ENCODE measurements at places on chromosomes 7 and 10.

- DNase-seq = no peak
These were observed 930.6 kb upstream of the ZNF722 start for GRCh38 chr7:63067897-63068585.

DNA sequence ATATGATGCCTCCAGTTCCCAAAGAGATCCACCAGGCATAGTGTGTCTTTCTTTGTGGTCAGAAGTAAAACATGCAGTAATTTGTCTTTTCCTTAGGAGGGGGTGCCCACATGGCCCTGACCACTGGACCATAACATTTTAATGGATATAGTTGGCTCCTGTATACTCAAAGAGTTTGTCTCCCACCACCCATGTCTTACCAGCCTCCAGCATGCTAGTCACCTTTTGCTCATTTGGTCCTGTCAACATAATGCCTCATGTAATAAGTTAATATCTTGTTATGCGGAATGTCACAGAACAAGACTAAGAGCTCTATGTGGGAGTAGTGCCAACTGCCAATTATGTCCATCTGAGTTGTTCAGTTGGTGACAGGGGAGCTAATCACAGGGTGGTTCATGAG, 83.4 kb upstream of the IFRD1 start:
- DNase-seq = no peak

GRCh38 chr10:117249493-117250093, 8.7 kb downstream of the SLC18A2 start:
- no peak for DNase-seq

- DNase-seq = no peak
These were observed 504.6 kb upstream of the MKI67 start for GRCh38 chr10:128630787-128631252.

GRCh38 chr7:26624431-26624830, 240.0 kb downstream of the SKAP2 start:
- no peak for DNase-seq

DNA sequence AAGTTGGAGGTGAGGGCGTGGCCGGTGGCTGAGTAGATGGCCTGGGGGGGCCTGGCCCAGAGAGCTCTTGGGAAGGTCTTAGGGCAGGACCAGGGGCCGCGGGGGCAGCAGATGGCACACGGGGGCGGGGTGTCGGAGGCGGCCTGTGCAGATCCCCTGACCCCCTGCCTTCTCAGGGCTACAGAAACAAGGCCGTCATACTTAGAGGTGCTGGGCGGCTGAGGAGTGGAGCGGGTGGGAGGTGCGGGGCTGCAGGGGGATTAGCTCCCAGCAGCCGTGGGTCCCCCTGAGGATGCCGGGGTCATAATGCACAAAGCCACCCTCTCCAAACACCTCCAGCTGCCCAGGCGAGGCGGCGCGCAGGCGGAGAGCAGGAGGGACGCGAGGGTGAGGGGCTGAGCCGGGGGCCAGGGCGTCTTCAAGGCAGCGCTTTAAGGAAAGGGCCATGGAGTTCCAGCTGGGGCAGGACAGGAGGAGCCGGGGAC, 40.4 kb upstream of the ZNF32 start:
- no peak for DNase-seq

DNA sequence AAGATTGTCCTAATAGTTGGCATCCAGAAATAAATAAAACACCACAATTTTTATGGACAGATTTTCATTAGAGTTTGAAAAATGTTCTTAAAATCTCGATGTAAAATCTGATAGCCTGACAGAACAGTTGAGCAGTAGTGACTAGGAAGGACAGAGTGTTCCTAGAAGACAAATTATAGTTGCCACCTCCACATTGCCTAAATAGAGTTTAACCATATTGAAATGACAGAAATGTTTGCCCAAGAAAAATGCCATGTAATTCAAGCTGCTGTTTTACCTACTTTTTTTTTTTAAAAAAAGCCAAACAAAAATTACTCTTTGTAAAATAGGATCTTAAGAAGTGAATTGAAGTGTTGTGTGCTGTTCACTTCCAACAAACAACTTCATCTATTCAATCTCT, 8.9 kb upstream of the HERC4 start:
- no peak for DNase-seq

DNA sequence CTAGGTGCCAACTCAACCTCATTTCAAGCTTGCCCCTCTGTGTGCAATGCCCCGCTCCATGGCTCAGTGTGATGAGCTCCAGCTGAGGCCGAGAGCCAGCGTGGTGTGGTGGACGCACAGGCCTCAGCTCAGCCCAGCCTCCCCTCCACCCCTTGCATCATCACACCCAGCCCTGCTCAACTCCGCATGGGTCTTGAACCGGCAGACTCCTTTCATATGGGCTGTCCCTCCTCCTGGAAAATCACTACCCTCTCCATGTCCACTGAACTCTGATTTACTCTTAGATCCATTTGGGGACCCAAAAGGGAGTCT, 16.6 kb upstream of the SLC18A3 start:
- no peak for DNase-seq
